ENCODE measurements at places on chromosomes 12 and 14.

- no peak for DNase-seq
Measured at GRCh38 chr14:87526731-87527130, 466.3 kb downstream of the GALC start.

DNA sequence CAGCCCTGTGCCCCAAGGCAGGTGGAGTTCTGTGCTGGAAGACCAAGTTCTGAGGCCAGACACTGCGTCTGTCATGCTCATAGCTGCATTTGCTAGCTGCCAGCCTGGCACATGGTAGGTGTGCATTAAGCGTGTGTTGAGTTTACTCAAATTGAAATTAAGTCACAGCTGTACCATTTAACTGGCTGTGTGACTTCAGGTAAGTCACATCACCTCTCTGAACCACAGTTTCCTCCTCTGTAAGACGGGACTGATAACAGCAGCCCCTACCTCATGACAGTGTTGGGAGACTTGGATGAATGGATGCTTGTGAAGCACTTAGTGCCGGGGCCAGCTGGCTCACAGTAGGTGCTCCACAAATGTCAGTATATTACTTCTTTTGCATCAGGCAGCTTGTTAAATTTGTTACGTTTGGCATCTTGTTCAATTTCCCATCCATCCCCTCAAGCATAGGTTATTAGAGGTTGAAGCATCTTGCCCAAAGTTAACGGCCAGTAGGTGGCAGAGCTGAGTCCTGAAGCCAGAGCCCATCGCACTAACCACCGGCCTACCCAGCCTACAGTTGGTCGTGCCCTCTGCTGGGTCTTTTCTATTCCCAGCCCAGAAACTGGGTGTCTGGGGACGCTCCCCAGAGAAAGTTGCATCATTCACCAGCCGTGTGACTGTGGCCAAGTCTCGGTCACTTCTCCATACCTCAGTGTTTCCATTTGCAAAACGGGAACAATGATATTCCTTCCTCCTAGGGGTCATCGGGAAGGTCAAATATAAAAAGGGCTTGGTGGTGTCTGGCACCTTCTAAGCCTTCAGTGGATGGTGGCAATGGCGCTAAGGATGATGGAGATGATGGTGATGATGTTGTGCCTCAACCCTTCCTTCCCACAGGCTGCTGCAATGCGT is 4.5 kb downstream of the DAO start:
- no peak for DNase-seq

- no peak for DNase-seq
Measured at GRCh38 chr12:13339091-13339490, 142.6 kb downstream of the EMP1 start.

- DNase-seq = no peak
Measured at GRCh38 chr14:93917141-93917540, 10.0 kb upstream of the FAM181A start.

- DNase-seq = no peak
Measured at GRCh38 chr12:29234965-29235626, 86.0 kb downstream of the FAR2 start.

- DNase-seq = no peak
Measured at GRCh38 chr12:109535231-109535862, 38.0 kb downstream of the MMAB start.

GRCh38 chr14:99475179-99475578 is 5.5 kb downstream of the SETD3 start:
- DNase-seq = no peak

- no peak for DNase-seq
Measured at GRCh38 chr12:5871741-5872140, 73.3 kb downstream of the ANO2 start.

DNA sequence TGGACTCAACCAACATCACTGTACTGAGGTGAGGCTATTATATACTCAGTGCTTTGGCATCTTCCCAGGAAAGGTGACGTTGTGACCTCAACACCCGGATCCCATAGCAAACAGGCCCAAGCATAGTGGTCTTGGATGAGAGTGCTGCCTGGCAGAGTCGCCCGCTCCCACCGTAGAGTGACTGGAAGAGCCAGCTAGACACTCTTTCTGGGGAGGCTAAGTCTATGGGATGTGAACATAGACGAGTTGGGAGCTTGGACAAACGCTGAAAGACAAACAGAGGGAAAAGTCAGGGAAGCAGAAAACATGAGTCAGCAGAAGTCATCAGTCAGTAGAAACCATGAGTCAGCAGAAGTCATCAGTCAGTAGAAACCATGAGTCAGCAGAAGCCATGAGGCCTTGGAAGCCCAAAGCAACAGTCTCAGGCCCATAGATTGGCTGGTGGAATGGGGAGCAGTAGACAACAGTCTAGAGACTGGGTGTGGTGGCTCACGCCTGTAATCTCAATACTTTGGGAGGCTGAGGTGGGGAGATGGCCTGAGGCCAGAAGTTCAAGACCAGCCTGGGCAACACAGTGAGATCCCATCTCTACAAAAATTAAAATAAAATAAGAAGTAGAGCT is 66.4 kb upstream of the MAP1LC3B2 start:
- no peak for DNase-seq

- DNase-seq = no peak
Measured at GRCh38 chr12:20429852-20430251, 61.5 kb downstream of the PDE3A start.

GRCh38 chr14:102775855-102776760 is 1.1 kb upstream of the TRAF3 start:
- peak; percentile 31 for DNase-seq

DNA sequence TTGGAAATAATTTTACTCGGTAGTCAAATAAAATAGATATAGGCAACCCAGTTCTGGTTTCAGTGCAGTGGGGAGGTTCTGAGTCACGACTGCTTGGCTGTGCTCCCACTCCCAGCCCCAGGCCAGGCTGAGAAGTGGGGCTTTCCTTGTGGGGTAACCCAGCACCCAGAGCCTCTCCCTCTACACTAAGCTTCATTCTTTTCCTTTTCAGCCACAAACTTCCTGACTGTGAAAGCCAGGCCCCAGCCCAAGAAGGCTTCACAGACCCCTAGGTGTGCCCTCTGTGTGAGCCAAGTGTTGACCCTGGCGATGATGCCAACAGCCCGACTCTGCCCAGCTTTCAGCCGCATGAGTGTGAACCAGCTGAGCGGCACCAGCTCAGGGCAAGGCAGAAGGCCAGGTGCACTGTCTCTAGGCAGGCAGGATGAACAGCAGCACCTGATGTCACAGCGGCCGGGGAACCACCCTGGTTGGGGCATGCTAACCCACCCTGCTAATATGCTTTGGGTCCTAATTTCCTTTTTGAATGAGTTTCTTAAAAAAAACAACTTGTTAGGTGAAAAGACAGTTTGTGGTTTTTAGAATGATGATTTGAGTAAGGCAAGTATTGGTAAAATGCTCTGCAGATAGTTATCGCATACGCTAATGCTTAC is 42.2 kb upstream of the ATP23 start:
- DNase-seq = peak; percentile 21

GRCh38 chr12:62519043-62519442 is 52.4 kb downstream of the MON2 start:
- DNase-seq = peak; percentile 58

GRCh38 chr12:119576118-119576810 is 17.3 kb upstream of the TMEM233 start:
- no peak for DNase-seq

DNA sequence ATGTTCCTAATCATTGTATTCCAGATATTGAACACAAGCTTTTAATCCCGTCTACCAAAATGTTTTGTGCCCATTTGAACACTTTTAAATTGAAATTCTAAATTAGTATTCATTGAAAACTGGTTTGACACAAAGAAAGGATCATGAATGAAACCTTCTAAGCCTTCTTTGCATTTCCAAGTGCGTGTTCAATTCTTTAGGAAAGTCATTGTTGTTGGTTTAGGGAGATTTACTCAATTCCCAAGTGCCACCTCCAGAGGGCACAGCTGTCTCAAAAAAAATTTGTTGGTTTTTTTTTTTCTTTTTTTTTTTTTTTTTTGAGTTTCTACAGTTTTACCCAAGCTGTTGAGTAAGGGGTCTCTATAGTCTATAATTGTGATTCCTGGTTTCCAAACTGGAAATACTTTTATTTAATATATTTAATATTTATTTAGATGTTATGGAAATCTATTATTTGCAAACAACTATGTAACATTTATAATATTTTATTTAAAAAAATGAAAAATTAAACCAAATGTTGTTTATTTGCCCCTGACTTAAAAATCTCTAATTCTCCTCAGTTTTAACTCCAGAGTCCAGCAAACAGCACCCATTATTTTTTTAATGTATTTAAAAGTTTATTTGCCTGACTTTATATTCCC is 79.9 kb downstream of the NEDD1 start:
- DNase-seq = peak; percentile 32

- peak; percentile 61 for DNase-seq
Measured at GRCh38 chr12:10562306-10562933, 51.0 kb downstream of the MAGOHB start.

GRCh38 chr14:89503431-89503996 is 86.5 kb upstream of the FOXN3 start:
- DNase-seq = no peak

- no peak for DNase-seq
Measured at GRCh38 chr12:39467432-39467870, 24.5 kb upstream of the KIF21A start.

GRCh38 chr12:76242813-76243550 is 105.2 kb downstream of the BBS10 start:
- no peak for DNase-seq

DNA sequence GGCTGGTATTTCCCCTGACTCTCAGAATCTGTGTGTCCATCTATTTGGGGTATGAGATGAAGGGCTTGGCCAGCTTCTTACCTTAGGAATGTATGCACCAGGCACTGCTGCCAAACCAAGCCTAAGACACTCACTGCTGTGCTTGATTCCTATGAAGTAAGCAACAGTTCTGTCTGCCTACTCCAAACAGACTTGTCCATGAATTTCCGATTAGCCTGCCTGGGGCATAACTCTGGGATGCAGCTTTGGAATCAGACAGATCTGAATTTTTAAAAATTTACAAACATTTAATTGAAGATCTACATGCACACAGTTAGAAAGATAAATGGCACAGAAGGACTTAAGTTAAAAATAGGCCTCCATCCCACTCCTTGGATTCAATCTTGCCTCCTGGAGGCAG is 59.5 kb upstream of the JDP2 start:
- DNase-seq = no peak

DNA sequence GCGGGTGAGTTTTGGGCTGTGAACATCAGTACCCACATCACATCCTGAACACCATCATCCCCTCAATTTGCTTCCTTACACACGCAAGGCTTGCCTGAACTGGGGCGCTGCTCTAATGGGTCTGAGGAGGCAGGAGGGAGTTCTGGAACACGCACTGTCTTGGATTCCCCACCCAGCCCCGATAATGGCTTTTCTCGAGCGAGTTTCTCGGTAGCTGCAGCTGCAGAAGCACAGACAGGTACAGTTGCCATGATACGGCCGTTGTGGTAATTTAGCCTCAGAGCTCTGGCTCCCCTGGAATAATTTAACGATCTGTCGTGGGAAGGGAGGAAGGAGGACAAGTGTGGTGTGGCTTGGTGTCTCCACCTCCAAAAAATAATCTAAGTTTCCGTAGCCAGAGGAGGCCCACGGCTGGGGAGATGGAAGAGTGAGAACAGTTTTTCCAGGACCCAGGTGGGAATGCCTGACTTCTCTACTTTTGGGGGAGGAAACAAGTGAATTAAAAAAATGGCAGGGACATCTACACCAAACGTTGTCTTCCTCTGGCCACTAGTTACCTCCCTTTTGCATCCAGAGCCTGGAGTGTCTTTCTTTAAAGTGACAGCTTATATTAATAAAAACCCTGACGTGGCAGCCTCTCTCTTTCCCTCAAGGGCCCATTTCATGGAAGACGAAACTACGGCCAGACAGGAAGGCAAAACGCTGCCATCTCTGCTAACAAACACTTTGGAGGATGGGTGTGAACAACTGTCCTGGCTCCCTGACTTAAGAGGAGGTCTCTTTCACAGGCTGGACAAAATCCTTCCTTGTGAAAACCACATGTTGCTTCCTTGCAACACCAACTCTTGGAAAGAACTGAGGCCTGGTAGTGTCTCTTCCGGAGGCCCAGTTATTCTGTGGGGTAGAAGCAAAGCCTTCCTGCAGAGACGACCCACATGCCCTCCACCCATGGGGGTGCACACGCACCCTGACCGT is 84.8 kb downstream of the RBM19 start:
- no peak for DNase-seq

- no peak for DNase-seq
Measured at GRCh38 chr14:61822458-61822857, 60.2 kb downstream of the SNAPC1 start.

DNA sequence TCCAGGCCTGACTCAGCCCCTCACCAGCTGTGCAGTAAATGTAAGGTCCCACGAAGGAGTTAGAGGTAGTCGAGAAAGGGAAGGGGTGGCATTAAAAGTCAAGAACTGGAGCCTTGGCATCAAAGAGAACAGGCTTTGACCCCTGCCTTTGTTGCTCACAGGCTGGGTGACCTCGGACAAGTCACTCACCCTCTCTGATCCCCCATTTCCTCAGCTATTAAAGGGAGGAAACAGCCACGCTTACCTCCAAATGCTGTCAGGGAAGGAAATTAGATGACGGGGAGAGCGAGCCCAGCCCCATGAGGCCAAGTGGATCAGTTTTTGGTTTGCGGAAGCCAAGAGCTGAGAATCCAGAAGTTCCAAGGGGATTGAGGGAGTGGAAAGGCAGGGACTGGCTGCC is 104.9 kb upstream of the MYL2 start:
- DNase-seq = no peak

DNA sequence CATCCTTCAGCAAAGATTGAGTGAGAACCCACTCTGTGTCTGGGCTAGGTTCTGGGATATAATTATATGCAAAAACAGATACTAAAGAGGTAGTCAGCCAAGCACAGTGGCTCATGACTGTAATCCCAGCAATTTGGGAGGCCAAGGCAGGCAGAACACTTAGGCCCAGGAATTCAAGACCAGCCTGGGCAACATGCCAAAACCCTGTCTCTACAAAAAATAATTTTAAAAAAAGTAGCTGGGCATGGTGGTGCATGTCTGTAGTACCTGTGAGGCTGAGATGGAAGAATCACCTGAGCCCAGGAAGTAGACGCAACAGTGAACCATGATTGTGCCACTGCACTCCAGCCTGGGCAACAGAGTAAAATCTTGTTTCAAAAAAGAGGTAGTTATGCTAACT is 237.5 kb upstream of the HMGA2 start:
- DNase-seq = no peak

DNA sequence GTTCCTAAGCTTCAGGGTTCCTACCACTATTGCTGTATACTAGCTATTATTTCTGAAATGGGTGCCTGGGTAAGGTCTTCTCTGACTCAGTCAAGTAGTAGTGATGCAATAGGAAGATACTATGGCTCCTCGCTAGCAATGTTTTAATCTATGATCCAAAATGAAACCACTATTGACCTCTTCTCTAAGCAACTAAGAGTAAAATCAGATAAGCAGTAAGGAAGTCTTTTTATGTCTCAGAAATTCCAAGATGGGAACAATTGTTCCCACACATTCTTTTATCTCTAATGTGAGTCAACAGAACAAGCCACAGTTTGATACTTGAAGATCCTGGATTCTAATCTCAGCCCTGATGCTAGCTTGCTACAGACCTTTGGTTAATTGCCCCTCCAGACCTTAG is 45.1 kb downstream of the AREL1 start:
- DNase-seq = no peak

- DNase-seq = no peak
Measured at GRCh38 chr12:6146509-6146908, 22.0 kb upstream of the VWF start.

Measured in globus pallidus (tissue), 1 donor.